ENCODE measurements at places on chromosomes 1 and 21.
A peak's percentile ranks its signal among the peaks of the same experiment; 100 is the strongest.

GRCh38 chr1:235397733-235398132 lies 30.5 kb downstream of the TBCE start:
- DNase-seq = no peak

DNA sequence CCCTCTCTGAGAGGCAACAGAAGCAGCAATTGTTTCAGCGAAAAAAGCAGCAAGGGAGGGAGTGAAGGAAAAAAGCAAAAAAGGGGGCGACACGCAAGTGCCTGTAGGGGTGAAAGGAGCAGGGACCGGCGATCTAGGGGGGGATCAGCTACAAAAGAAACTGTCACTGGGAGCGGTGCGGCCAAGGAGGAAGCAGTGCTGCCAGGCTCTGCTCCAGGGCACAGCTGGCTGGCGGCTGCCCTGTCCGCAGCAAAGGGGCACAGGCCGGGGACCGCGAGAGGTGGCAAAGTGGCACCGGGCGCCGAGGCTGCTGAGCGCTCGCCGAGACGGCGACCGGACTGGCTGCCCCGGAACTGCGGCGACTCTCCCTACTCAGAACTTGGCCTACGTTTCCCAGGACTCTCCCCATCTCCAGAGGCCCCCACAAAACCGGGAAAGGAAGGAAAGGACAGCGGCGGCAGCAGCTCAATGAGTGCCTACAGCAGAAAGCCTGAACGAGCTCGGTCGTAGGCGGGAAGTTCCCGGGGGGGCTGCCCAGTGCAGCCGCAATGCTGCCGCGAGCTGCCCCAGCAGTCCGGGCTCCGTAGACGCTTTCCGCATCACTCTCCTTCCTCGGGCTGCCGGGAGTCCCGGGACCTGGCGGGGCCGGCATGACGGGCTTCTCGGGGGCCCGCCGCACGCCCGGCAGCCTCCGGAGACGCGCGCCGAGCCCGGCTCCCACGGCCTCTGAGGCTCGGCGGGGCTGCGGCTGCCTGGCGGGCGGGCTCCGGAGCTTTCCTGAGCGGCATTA lies 1.0 kb upstream of the CDKN2C start:
- peak; percentile 77 for DNase-seq

DNA sequence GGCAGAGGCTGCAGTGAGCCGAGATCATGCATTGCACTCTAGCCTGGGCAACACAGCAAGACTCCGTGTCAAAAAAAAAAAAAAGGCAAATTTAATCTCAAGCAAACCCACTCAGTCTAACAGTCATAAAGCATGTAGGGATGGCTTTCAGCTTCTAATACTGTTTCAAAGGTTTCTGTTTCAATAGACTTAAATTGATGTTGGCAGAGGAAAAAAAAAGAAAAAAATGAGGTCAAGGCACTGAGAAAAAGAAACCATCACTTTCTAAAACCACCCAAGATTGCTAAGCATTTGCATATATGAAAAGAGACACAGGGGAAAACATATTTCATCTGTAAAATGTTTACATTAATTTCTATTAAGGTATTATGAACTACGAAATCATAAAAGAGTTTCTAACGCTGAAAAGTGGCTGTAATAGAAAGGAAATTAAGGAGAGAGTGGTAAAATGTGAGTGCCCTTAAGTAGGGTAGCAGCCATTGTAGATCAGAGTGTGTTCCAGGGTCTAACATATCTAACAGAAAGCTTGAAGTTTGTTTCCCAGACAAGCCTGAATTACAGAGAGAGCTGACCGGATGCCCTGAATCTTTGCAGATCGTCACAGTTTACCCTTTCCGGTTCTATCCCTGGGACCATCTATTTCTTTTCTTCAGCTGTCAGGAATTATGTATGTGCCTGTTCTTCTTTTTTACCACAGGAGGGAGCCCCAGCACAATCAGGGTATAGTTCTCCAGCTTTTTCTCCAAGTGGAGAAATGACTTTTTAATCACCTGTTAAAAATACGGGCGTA lies 70.0 kb downstream of the PLD5 start:
- peak; percentile 37 for DNase-seq

- DNase-seq = no peak
Observed at GRCh38 chr1:80542231-80542630, 1258.5 kb upstream of the ADGRL2 start.

- DNase-seq = no peak
Observed at GRCh38 chr1:85225624-85226380, 25.0 kb upstream of the SYDE2 start.

GRCh38 chr1:94438692-94439276 lies 20.6 kb downstream of the ABCD3 start:
- no peak for DNase-seq

DNA sequence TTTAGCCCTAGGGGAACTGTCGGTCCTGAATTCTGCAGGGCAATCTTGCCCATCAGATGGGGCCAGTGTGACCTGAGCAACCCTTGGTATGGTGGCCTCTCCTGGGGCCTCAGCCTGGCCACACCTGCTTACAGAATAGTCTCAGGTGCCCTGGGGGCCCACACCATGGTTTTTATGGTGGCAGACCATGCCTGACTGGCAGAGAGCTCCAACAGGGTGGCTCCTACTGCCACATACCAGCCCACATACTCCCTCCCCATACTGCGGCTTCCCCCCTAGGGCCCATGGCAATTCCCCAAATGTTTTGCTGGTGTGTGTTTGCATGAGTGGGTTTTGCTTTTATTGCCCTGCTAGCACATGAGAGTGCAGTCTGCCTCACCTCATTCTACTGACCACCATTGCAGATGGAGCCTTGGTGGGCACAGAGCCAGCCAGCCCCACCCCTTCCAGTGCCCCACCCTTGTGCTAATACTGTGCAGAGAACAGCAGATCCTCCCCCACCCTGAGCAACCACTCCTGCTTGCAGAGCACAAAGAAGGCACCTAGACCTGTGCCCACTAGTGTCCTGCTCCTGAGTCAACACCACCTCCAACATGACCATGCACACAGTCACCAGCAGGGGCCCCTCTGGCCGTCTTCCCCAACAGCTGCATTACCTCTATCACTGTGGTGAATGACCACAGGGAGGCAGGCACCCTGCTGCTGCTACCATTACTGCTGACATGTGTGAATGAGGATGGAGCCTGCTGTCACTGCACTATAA lies 86.8 kb downstream of the GDAP2 start:
- DNase-seq = no peak

- DNase-seq = no peak
Observed at GRCh38 chr1:211114446-211114845, 19.5 kb downstream of the KCNH1 start.

GRCh38 chr1:14941864-14942263 lies 211.7 kb upstream of the TMEM51 start:
- no peak for DNase-seq

DNA sequence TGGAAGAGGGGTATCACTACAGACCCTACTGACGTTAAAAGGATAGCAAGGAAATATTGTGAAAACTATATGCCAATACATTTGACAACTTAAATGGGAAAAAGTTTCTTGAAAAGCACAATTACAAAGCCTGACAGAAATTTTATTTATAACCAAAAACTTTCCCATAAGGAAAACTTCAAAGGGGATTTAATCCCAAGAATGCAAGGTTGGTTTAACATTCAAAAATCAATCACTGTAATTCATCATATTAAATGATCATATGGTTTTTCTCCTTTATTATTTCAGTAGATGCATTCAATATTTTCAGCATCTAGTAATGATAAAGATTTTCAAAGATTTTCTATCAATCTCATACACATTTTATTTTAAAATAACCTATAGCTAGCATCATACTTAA lies 13.3 kb downstream of the LRRC8C start:
- DNase-seq = no peak

DNA sequence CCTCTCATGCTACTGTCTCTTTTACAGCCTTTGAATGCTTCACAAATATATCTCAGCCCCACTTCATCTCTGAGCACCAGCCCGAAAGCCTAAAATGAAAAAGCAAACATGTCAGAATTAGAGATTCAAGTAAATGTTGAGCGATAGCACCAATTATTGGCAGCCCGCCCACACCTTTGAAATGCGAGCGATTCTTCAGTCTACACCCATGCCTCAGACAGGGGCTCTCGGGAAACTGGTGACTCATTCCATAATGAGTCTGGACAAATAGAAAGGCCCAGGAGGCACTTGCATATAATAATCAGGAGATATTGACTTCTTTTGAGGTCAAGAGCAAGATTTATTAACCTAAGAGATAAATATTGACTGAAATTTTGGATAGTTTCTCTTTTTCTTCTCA lies 487.3 kb upstream of the PTBP2 start:
- no peak for DNase-seq

GRCh38 chr21:37462087-37462861 lies 95.7 kb downstream of the DYRK1A start:
- DNase-seq = no peak

DNA sequence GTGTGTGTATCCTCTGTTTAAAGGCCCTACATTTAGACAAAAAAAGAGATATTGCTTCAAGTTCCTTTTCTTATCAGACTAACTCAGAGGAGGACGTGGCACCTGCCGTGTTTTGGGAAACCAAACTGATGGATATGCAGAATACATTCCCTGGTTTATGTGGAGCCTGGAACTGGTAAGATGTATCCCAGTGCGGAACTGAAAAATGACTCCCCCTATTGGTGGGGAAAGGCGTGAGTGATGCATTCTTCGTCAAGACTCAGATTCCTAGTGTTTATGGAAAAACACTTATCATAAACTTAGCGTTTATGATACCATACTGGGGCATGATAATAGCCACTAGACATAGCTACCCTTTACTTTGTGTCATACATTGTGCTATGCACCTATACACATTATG lies 154.2 kb downstream of the ZNF326 start:
- DNase-seq = no peak

DNA sequence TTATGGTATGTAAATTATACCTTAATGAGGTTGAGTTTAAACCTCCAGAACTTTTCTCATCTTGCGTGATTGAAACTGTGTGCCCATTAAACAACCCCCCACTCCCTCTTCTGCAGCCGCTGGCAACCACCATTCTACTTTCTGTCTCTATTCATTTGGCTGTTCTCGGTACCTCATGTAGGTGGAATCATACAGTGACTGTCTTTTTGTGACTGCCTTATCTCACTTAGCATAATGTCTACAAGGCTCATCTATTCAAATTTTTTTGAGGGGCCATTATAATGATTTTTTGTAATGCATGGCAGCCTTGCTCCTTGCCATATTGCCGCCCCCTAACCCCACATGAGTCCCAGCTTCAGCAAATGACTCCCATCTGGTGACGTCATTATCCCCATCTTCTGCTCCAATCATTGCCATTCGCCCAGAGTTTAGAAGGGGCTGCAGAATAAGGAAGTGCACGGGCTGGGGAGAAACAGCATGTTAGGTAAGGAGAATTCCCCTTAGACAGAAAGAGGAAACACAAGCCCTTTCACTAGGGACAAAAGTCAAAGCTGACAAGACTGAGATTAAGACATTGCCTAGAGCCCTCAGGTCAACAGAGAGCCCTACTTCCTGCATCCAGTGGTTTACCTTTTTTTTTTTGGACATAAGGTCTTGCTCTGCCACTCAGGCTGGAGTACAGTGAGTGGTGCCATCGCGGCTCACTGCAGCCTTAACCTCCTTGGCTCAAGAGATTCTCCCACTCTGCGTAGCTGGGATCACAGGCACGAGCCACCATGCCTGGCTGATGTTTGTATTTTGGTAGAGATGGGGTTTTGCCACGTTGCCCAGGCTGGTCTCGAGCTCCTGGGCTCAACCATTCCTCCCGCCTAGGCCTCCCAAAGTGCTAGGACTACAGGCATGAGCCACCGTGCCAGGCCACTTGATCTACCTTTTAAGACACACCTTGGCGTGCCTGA lies 78.4 kb upstream of the ERRFI1 start:
- peak; percentile 94 for DNase-seq

DNA sequence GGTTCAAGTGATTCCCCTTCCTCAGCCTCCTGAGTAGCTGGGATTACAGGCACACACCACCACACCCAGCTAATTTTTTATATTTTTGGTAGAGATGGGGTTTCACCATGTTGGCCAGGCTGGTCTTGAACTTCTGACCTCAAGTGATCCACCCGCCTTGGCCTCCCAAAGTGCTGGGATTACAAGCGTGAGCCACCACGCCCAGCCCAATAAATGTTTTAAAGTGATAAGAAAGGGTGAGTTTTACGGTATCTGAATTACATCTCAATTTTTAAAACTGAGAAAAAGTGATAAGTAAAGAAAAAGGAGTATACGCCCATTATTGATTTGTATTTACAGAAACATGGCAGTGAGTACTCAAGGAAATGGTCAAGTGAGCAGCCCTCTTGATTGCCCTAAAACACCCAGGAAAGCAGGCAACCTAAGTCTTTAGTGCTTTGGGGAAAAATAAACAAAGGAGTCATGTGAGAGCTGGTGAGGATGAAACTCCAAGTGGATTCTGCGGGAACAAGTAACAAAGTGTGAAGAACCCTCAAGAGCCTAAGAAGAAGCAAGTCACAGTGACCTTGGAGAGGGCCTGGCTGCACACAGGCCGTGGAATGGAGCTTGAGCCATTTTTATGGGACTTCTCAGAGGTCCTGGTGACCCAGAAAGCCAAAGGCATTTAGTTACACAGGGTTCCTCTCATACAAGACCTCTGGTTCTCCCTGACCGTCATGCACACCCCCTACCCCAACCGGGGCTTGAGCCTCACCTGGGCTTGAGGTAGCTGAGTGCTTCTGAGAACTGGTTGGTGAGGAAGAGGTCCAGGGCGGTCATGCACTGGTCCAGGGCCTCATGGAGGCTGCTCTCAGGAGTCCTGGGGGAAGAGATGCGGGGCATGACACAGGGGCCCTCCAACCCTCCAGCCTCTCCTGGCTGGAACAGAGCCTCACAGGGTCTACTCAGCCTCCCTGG lies 9.1 kb downstream of the TTC39A start:
- no peak for DNase-seq

DNA sequence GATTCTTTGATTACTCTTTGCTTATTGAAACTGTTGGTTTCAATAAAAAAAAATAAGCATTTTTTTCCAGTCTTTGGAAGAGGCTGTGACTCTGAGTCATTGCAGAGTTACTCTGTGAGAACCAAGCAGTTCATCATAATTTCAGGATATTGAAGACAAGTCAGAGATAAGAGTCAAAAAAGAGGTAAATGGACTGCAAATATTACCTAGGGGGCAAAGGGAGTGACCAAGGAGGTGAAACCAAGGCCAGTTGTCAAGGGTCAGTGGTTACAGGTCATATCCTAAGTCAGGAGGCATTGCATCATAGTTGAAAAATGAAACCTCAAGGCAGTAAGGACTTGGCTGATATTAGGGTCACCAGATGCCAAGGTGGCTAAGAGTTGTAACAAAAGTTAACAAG lies 597.1 kb upstream of the USP24 start:
- no peak for DNase-seq

DNA sequence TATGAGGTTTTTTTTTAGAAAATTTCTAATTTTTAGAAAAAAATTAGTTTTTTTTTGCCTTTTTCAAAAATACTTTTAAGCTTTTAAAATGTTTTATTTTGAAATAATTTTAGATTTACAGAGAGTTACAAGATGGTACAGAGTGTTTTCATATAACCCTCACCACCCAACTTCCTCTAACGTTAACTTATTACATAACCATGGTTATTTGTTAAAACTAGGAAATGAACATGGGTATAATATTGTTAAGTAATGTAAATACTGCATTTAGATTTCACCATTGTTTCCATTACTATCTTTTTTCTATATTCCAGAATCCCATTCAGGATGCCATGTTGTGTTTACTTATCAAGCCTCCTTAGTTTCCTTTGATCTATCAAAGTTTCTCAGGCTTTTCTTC lies 45.2 kb upstream of the ST6GALNAC3 start:
- DNase-seq = peak; percentile 32

Measured in suppressor macrophage treated with lipopolysaccharide for 1 hour (primary cell).